ENCODE measurements at places on chromosomes 2 and 18.

GRCh38 chr2:171550613-171551012, 28.3 kb downstream of the CYBRD1 start:
- DNase-seq = no peak

GRCh38 chr2:158228943-158229508, 127.3 kb downstream of the UPP2 start:
- no peak for DNase-seq

DNA sequence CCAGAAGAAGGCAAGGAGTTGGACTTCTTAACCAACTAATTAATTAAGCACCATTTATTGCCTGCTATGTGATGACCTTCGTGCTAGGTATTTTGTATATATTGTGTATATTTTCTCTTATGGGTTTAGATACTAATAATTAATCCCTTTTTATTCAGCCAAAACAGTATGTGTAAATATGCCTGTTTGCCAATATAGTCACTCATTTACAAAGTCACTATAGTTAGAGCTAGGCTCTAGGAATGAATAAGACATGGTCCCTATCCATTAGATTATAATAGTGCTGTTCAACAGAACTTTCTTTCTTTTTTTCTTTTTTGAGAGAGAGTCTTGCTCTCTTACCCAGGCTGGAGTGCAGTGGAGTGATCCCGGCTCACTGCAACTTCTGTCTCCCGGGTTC, 51.4 kb downstream of the GREB1L start:
- DNase-seq = no peak

DNA sequence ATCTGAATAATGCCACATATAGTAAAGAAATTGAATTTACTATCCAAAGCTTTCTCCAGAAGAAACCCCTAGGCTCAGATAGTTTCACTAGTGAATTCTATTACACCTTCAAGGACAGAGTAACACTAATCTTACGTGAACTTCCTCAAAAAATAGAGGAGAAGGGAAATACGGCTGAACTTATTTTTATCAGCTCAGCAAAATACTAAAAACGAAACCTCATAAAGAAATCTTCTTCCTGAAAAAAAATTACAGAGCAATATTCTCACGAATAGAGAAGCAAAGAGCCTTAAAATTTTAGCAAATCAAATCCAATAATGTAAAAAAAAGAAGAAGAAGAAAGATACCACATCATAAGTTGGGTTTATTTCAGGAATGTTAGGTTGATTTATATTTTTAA, 14.7 kb downstream of the CAPN13 start:
- no peak for DNase-seq

- no peak for DNase-seq
Measured at GRCh38 chr18:64592246-64592645, 443.4 kb upstream of the LINC00305 start.

- DNase-seq = no peak
Measured at GRCh38 chr2:23905155-23905554, 21.8 kb downstream of the ATAD2B start.

GRCh38 chr2:10269711-10270610, 32.7 kb upstream of the HPCAL1 start:
- no peak for DNase-seq

DNA sequence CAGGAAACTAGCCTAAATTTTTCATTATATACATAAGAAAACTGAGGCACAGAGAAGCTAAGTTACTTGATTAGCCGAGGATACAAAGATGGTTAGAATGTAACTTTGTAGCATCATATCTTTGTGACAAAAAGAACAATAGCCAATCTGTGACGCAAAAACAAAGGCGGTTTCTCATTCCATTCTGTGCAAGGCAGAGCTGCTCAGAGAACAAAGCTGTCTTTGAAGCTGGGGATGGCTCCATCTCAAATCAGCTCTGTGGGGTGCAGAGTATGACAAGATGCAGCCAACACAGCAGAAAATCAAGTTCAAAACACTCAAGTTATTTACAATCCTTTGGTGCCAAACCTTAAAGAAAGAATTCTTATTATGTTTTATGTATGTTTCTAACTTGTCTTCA, 81.9 kb upstream of the VWC2L start:
- DNase-seq = no peak

DNA sequence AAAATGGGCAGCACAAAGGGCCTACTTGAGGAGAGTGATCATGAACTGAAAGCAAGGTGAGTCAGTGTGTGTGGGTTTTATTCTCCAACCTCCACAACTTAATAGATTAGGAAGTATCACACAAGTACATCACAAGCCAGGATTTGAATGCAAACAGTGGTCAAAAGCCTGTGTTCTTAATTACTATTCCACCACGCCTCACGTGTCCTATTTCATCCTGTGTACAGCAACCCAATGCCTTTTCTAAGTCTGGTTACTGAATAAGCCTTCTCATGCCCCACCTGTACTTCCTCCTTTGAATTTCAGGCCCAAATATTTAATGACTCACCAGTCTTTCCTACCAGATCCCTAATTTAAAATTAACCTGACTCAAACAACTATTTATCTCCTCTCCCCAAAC, 755.7 kb upstream of the SLC8A1 start:
- DNase-seq = no peak

DNA sequence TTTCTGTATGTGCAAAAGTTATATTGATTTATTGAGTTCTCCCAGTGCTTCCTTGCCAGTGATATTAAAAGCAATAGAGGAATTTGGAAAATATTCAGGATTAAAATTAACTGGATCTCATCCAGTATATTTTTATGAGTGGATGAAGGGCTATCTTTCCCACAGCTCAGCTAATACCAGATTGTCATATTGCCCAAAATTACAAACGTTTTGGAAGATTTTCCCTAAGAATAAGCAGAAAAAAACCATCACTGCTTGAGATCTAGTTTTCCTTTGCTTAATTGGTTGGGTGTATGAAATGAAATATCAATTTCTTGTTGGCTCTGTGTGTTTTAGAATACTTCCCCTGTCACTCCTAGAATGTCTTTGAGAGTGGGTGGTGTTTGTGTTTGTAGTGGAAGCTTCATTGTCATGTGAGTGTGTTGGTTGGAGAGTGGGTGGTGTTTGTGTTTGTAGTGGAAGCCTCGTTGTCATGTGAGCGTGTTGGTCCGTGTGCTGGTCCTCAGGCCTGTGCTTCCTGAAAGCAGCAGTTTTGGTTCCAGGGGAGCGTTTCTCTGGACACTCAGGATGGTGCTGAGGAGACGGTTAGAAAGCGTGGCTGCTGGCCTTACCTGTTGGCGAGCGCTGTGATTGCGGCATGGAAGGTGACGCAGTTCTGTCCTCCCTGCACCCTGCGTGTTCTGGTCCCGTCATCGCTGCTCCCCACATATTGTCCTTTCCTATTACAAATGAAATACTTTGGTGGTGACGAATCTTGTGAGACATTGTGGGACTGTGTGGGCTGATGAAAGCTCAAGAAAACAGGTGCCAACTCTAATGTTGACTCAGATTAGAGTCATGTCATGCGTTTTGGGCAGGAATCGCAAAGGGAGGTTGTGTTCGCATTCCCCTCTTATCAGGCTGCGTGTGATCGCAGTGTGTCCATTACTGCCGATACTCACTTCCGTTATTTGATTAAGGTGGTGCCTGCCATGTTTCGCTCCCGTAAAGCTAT, 12.4 kb downstream of the ASB1 start:
- DNase-seq = peak; percentile 84

DNA sequence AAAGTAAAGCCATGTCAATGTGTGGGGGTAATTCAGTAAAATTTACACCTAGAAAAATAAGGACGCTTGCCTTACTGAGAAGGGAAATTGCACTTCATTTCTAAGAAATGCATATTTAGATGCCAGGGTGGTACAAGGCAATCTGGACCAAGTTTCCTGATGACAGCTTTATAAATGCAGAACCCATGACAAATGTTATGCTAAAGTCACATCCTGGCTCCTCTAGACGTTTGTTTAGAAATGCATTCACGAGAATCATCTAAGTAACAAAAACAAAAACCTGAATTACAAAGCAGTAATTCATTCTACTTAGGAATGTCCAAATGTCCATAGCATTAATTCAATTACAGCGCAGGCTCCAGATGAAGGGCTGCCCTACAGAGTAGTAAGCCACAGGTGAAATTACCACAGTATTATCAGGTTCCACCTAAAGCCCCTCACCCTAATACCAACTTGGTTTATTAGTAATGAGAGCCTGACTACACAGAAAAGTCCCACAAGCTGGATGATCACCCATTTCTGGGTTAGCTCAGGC, 49.8 kb downstream of the REV1 start:
- no peak for DNase-seq

- no peak for DNase-seq
Measured at GRCh38 chr2:160968183-160968582, 192.0 kb upstream of the TANK start.

- peak; percentile 71 for DNase-seq
Measured at GRCh38 chr2:226984750-226985582, 149.1 kb downstream of the RHBDD1 start.

GRCh38 chr2:55314985-55315384, 46.0 kb upstream of the MTIF2 start:
- no peak for DNase-seq

DNA sequence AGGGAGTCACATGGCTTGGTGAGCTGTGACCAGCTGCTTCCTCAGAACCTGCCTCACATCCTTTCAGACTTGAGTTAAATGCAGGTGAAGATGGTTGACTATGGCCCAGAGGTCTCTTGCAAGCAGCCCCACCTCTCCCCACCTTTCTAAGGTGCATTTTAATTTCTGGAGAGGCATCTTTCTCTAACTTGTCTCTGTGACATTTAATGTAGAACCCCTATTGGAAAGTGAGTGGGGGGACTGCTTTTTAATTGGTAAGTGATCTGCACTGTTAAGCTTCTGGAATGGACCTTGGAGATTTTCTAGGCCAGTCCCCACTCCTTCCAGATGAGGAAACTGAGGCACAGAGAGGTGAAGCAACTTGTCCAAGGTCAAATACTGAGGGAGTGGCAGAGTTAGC, 37.3 kb upstream of the SKOR2 start:
- DNase-seq = no peak

DNA sequence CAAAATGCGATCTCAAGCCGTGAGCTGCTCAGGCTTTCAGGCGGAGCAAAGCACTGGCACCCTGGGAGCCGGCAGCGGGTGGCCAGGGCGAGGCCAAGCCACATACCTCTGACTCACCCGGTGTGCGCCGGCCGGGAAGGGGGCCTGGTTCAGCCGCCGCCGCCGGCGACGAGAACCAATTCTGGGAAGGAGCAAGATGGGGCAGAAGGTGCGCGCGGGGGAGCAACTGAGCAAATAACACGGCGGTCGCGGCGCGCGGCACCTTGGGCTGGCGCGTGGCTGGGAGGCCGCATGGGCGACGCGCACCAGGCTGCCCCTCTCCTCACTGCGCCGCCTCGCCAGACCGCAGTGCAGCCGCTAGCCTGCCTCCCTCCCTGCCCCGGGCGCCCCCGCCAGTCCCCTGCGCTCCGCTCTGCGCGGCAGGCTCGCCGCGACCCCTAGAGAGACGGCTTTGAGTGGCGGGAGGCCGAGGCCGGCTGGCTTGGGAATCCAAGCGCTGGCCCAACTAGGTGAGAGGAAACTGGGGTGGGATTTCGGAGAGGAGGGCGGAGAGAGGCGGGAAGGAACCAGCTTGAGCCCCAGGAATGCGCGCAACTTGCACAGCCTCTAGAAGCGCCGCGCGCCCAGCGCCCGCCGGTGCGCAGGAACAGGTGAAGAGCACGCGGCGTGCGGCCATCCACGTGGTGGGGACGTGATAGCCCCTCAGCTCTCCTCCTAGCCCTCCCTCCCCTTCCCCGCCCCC, 3.2 kb downstream of the NRP2 start:
- no peak for DNase-seq

GRCh38 chr2:60317034-60317386, 236.4 kb downstream of the BCL11A start:
- DNase-seq = no peak

- DNase-seq = no peak
Measured at GRCh38 chr2:38037757-38038621, 38.0 kb downstream of the CYP1B1 start.

- DNase-seq = no peak
Measured at GRCh38 chr2:40341198-40341597, 110.7 kb downstream of the SLC8A1 start.

GRCh38 chr2:121993682-121994081, 238.2 kb downstream of the TSN start:
- DNase-seq = no peak

Measured in amniotic stem cell (primary cell).